Adrenal gland (tissue), 19 donors: ENCODE measurements at places on chromosomes 11 and 22.

- no peak for DNase-seq
Observed at GRCh38 chr11:39374963-39375698, 2084.3 kb downstream of the LRRC4C start.

GRCh38 chr11:35488117-35488516 lies 37.3 kb downstream of the PAMR1 start:
- DNase-seq, result no peak

DNA sequence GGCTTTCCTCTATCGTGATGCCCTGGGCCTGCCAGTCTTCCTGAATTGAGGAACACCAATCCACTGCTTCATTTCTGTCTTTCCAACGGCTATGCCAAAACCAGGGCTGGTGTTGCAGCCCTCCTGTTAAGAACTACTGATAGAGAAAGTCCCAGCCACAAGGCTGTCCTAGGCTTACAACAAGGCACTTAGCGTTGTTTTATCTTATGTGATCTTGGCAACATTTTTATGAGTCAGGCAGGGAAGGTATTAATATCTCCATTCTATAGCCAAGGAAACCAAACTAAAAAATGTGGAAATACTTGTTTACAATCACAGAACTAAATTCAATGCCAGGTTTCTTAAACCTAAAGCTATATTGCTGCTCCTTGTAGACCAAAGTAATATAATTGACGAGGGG lies 89.9 kb upstream of the AMOTL1 start:
- no peak for DNase-seq

DNA sequence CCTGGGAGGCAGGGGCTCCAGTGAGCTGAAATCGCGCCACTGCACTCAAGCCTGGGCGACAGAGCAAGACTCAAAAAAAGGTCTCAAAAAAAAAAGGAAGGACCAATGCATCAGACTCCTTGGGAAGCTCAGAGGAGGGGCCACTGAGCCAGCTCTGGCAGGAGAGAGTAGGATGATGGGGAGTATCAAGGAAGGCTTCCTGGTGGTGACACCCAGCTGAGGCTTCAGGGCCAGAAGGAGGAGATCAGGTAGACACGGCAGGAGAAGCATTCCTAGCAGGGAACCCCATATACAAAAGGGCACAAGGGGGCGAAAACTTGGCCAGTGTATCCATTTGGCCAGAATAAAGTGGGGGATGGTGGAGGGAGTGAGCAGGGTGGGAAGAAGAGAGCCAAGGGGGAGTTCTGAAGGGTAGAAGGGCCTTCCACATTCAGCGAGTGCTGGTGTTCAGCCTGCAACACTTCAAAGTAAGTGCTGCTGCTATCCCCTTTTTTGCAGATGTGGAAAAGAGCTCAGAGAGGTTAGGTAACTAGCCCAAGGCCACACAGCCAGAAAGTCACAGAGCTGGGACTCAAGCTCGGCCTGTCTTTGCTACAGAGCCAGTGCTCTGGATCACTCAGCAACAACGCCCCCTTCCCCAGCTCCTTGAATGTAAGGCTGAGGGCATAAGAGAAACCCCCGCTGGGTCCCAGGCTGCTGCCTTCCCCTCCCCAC lies 5.3 kb upstream of the RHOD start:
- DNase-seq, result no peak

- DNase-seq, result no peak
Observed at GRCh38 chr11:44430140-44430539, 120.2 kb upstream of the ALX4 start.

DNA sequence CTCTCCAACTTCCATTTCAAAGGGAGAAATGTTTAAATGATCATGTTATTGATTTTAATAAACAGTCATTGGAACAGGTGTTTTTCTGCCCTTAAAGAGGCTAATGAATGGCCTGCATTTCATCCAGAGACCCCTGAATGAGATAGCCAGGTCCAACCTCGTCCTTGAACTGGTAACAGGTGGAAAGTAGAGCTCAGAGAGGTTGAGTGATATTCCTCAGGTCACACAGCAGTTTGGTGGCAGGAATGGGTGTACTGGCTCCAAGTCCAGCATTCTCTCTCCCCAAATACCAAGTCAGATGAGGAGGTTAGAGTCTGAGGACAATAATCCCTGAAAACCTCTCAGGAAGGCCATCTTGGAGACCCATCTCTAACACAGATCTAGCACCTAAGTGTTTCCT lies 81.7 kb upstream of the ANO1 start:
- no peak for DNase-seq

DNA sequence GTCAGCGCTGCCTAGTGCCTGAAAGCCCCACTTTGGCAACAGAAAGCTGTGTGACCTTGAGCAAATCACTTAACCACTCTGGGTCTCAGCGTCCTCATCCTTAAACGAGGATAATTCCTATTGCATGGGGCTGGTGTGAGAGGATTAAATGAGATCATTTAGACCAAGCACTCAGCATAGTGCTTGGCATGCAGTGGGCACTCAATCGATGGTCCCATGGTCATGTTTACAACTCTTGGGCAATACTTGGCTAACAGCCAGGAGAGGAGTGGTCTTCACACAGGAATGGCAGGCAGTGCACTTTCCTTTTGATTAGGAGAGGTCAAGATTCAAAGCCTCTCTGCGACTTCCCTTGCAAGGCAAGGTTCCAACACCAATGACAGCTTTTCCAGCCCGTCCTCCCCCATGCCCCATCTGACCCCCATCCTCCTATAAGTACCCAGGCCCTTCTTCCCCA lies 14.1 kb downstream of the TNKS1BP1 start:
- DNase-seq, result peak; percentile 73

GRCh38 chr11:15195454-15196200 lies 80.9 kb downstream of the INSC start:
- DNase-seq, result no peak

GRCh38 chr22:21942407-21943343 lies 10.0 kb downstream of the PPM1F start:
- peak; percentile 79 for DNase-seq

- no peak for DNase-seq
Observed at GRCh38 chr11:24134879-24135589, 361.8 kb upstream of the LUZP2 start.
